ENCODE measurements at places on chromosomes 7 and 10.

GRCh38 chr7:70595370-70595754 lies 536.6 kb upstream of the GALNT17 start:
- DNase-seq = no peak

DNA sequence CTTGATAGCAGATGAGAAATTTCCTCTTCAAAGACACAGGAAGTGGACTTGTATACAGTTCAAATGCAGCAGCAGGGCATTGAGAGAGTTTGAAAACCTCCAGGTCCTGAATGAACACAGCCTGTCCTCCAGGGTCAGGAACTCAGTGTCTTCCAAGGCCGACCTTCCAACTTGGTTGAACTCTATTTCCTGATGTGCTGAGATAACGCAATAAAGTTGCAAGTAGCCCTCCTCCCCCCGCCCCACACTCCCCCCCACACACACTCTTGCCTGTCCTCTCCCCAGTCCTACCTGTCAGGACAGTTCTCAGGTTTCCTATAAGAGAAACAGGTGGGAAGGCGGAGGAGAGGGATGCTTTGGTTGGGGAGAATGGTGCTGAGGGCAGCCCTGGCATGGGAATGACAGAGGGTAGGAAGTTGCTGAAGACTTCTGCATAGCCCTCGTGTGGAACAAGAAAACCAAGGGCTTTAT lies 90.0 kb downstream of the CCDC71L start:
- no peak for DNase-seq

- DNase-seq = no peak
Measured at GRCh38 chr10:67612176-67612575, 83.8 kb downstream of the CTNNA3 start.

DNA sequence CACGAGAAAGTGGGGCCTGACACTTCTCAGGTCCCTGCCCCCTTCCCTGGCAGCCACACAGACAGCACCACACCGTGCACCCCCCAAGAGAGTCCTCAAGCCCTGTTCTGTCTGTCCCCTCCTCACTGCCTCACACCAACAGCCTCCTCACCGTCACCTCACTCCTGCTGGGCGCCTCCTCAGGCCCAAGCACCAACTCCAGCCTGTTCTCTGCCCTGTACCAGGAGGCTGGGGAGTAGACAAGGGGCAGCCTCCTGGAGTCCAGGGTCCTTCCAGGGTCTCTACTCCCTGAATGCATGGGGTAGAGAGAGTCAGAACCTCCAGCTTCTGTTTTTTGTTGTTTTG lies 26.9 kb upstream of the ELN start:
- DNase-seq = no peak
